ENCODE measurements at places on chromosomes 12 and 14.

GRCh38 chr14:94310248-94310647 is 12.9 kb downstream of the SERPINA6 start:
- no peak for DNase-seq

DNA sequence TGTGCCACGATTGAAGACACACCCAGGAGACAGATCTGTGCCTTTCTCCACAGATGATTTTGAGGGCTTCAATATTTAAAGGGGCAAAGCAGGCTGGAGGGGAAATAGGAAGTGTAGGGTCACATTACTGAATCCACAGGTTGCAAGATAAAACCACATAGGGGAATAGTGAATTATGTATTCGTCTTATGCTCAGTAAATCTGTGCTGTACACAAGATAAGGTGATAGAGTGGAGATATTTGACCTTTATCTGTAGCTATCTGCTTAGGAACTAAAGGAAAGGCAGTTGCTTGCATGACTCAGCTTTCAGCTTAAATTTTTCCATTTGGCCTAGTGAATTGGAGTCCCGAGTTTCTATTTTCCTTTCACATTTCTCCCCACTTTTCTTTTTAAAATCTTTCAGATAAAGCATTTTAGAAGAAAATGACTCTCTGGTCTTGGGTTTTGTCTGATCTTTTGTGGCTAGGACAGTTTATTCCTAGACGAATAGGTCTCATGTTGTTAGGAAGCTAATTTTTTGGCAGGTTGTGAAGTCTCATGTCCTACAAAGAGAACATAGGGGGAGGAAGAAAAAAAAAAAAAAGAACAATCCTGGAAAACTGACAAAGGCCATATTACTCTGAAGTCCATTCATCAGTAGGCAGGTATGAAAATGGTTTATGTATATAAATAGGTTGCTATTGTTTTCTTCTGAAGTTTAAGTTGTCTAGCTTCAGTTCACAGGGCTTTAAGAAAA is 55.4 kb downstream of the FBXO33 start:
- no peak for DNase-seq

GRCh38 chr14:93100570-93100969 is 15.2 kb downstream of the ITPK1 start:
- DNase-seq = no peak

GRCh38 chr14:37230551-37231194 is 32.9 kb downstream of the MIPOL1 start:
- DNase-seq = peak; percentile 47

DNA sequence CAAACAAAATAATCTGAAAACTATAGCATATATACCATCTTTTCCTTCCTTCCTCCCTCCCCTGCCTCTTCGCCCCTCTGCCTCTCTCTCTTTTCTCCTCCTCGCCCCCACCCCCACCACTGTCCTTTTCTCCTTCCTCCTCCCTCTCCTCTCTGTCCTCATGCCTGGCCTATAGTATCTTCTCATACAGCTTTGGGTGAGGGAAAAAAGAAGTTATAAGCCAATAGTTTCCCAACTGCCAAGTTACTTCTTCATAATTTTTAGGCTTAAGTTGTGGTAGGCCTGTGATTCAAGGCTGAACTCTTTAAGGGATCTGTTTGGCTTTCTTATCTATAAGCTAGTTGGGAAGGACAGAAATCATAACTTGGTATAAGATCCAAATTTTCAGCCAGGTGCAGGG is 9.1 kb downstream of the TMED10 start:
- DNase-seq = no peak

DNA sequence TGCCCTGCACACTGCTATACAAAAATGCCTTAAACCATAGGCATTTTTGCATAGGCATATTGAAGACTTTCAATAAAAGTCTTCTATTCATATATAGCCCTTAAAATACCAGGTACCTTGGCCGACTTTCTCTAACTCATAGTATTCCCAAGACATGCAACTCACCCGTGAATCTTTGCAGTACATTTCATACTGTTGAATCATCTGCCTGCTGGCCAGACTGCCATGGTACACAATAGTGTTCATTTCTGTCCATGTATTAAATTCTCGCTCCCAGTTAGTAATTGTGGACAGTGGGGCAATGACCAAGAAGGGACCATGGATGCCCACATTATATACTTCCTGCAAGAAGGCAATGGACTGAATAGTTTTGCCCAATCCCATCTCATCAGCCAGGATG is 24.3 kb upstream of the SUPT16H start:
- no peak for DNase-seq

GRCh38 chr12:95177201-95177768 is 40.0 kb downstream of the FGD6 start:
- no peak for DNase-seq

GRCh38 chr14:77406718-77407117 is 16.6 kb downstream of the NOXRED1 start:
- DNase-seq = no peak

DNA sequence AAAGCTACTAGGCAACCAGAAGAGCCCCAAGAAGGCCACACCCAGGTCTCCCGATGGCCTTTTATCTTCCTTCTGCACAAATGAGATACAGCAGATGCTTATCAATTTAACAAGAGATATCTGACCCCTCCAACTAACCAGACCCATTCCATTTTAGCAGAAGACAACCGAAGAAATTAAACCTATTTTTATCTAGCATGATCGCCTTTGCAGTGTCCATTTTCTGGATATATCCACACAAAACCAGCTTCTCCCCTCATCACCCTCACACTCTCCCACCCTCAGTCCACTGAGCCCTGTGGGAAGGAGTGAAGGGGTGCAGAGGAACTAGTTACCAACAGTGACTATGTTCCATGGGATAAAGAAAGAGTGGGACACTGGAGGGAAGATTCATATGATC is 20.9 kb upstream of the DHRS4 start:
- no peak for DNase-seq

GRCh38 chr12:3987571-3987970 is 114.4 kb upstream of the PARP11 start:
- DNase-seq = no peak

DNA sequence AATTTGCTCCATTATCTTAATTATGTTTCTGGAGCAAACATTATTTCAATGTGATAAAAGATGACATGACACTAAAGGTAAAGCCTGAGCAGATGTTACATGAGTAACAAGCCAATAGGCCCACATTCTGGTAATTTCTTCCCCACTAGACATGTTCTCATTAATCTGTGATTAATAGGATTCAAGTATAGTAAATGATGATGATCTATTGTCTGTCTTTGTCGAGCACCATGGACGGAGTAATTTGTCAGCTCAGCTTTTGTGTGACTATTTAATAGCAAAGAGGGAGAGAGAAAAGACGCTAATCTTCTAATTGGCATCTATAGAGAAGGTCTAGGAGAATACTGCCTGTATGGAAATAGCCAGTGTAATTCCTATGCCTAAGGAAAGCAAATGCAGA is 62.2 kb upstream of the INSM2 start:
- DNase-seq = no peak

DNA sequence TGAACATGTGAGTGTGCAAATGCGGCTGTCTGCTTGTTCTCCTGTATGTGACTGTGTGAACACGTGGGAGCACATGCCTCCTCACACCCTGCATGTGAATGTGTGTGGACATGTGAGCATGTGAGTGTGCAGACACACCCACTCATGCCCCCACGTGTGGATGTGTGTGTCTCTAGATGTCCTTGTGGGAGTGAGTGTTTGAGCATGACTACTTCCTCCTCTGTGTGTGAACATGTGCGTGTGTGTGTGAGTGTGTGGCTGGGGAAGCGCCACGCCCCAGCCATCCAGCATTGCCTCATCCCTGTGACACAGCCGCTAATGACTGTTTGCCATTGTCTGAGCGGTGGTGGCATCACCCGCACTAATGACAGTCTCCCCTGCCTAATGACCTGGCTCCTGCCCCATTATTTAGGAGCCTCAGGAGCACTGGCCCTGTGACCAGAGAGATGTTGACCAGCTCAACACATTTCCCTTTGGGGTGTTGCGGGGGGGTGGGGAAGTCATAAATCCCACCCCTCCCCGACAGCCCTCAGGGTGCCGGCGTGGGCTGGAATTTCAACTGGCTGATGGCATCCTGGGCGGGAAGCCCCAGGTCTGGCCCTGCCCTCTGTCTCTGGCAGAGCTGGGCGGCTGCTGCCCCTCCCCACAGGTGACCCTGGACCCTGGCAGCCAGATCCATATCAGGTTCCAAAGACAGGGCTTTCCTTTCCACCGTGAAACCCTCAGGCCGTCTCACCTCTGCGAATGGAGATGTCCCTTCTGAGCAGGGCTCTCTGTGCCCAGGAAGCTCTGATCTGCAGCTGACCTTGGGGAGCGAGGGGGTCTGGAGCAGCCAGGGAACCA is 11.5 kb upstream of the KRT80 start:
- DNase-seq = peak; percentile 32

- no peak for DNase-seq
These were observed 201.2 kb downstream of the TTC8 start for GRCh38 chr14:89025561-89026236.

DNA sequence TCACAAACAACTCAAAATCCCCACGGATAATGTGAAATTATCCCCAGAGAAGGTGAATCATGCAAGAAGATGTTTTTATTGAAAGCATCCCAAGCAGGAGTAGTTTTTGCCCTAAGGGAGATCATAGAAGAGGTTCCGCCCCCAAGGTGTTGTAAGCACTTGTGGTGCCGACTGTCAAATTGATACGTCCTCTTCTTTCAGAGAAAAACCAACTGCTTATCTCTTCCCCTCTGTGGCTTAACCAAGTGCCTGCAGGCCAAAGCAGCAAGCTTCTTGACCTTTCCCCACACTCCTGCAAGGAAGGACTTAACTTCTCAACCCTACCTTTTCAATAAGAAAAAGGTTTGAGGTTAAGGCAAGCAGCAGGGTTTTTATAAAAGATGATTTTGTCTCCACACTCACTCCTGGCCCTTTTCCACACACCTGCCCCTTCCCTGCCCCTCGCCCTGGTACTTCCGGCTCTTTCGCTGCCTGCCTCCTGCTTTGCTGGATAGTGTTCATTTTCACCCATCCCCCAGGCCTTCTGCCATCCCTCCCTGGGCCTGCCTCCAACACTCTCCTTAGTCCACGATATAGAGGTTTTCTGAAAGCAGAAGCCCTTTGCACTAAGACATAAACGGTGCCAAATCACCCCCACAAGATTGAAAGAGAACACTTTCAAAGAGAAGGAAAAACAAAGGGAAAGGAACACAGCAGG is 114.5 kb downstream of the EGLN3 start:
- no peak for DNase-seq

DNA sequence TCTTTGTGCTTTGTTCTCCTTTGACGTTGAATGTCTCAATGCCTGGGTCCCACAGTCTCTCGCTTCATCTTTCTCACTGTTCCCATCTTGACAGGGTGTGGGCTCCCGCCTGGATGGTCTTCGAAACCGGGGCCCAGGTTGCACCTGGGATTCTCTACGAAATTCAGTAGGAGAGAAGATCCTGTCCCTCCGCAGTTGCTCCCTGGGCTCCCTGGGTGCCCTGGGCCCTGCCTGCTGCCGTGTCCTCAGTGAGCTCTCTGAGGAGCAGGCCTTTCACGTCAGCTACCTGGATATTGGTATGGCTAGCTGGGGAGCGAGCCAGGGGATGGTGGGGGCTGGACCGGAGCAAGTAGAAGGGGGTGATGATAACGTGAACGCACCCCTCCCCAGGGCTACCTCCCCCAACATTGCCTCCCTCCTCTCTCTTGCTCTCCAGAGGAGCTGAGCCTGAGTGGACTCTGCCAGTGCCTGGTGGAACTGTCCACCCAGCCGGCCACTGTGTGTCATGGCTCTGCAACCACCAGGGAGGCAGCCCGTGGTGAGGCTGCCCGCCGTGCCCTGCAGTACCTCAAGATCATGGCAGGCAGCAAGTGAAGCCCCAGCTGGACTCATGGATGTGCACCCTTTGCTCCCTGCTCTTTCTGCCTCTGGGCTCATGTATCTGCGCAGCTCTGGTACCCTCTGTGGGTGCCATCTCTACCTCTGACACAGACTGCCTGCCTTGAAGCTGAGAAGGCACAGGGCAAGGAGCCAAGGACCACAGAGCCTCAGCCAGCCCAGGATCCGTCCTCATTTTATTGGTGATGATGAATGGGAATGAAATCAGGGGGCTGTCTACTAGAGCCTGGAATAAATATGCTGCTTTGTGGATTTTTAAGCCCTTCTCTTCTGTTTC is 1.5 kb downstream of the NPFF start:
- DNase-seq = no peak

GRCh38 chr12:41344776-41345470 is 156.8 kb downstream of the PDZRN4 start:
- no peak for DNase-seq

DNA sequence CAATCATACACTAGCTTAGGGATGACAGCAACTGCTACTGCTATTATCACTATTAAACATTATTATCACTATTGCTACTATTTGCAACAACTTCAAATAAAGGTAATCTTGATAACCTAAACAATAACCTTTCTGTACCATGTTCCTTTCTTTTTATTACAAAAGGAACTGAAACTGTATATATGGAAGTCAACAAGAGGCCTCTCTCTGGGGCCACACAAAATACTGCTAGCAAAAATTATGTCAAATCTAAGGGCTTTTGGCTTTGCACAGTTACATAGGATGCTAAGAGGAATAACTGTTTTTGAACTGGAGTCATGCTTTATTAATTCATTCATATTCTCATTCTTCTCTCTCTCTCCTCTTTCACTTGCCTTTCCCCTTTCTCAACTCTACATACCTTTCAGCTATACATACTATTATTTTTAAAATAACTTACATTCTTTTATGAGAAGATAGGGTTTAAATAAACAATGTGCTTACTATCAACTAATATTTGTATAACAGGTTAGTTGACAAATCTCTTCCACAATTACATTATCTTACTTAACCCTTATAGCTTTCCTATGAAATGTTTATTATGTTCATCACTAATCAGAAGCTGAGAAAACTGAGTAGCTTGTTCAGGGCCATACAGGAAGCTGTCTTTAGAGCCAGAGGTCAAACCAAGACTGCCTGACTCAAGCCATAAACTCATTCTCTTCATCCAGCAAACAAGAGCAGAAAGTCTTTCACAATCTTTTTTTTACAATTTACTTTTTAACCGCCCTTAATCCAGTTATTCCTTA is 25.7 kb downstream of the SPTSSA start:
- DNase-seq = no peak

- DNase-seq = no peak
These were observed 227.7 kb upstream of the DIO3 start for GRCh38 chr14:101333335-101334280.

- no peak for DNase-seq
These were observed 65.0 kb downstream of the TESC start for GRCh38 chr12:117034249-117034648.

DNA sequence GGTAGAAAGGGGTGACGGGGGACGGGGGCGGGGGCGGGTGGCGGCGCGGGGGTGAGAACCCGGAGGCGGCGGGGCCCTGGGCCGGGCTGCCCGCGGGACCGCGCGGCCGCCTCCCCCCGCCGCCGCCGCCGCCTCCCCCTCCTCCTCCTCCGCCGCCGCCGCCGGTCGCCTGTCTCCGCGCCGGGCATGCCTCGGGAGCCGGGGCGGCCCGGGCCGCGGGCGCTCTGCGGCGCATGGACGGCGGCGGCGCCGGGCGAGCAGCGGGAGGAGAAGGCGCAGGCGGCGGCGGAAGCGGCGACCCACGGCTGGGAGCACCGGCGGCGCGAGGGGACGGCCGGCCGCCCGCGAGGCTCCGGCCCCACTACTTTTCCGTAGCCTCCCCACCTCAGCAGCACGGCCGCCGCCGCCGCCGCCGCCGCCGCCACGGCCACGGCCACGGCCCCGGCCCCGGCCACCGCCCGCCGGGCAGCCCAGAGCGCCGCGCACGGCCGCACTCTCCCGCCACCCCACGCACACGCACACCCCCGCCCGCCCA is at the start of gene NPAS3:
Gene NPAS3, plus strand, starts transcription at position 161 of the 535 bp plus-strand sequence.
- DNase-seq = no peak

- no peak for DNase-seq
These were observed 7.0 kb downstream of the VCPKMT start for GRCh38 chr14:50109342-50109741.

- DNase-seq = no peak
These were observed 260.3 kb downstream of the BCAT1 start for GRCh38 chr12:24688601-24689000.
